ENCODE measurements at places on chromosomes 2 and 18.

- no peak for DNase-seq
These were observed 178.1 kb downstream of the TWIST2 start for GRCh38 chr2:239025951-239026461.

- DNase-seq: no peak
These were observed 549 bp upstream of the PSMD14 start for GRCh38 chr2:161307676-161308075.

- no peak for DNase-seq
These were observed 200.0 kb downstream of the SLC4A10 start for GRCh38 chr2:161824226-161824625.

- no peak for DNase-seq
These were observed 45.8 kb upstream of the FLACC1 start for GRCh38 chr2:201402651-201403562.

DNA sequence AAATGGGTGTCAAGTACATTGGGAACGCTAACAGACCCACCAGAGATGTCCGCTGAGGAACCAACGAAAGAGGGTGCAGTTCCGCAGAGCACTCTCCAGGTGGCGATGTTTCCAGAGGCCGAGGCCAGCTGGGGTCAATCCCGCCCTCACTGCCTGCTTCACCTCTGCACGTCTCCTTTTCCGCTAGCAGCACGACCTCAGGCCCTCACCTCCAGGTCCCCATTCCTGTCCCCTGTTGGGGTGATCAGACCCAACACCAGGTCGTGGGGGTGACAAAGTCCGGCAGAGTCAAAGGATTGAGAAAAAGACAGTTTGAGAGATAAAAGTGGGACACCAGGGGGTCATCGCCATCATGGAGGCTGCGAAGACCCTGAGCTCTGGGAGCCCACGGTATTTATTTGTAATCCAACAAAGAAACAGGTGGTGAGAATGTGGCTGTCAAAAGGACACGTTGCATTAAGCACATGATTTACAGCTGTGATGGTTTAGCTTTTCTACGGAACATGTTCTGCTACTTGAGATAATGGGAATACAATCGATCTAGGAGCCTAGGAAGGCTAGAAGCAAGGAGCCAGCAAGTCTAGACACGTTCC lies 27.3 kb downstream of the ZAP70 start:
- DNase-seq: no peak

Measured in uterus (tissue), 4 donors.